ENCODE measurements at places on chromosomes 13 and 19.
A peak's percentile ranks its signal among the peaks of the same experiment; 100 is the strongest.

GRCh38 chr13:113448885-113449692 is 4.2 kb downstream of the ADPRHL1 start:
- DNase-seq = peak; percentile 69

GRCh38 chr13:100195568-100195967 is 106.7 kb downstream of the PCCA start:
- DNase-seq = no peak

- DNase-seq = peak; percentile 39
Measured at GRCh38 chr19:47176627-47177090, 46.0 kb downstream of the SAE1 start.

DNA sequence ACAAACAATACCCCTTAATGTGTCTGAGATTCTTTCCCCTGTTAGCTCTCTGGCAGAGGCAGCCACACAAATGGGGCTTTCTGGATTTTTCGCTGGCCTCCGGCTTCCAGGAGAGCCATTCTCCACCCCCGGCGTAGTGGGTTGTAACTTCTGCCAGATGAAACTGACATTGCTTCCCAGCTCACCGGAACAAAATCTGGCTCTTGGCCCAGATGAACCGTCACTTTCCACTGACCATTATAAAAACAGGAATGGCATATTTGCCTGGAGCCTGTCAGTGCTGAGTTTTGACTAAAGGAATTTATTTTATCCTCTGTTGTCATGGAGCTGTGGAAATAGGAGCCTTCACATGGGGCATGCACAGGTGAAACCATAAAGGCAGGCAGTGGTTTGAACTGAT is 120.6 kb upstream of the GPR12 start:
- DNase-seq = no peak

DNA sequence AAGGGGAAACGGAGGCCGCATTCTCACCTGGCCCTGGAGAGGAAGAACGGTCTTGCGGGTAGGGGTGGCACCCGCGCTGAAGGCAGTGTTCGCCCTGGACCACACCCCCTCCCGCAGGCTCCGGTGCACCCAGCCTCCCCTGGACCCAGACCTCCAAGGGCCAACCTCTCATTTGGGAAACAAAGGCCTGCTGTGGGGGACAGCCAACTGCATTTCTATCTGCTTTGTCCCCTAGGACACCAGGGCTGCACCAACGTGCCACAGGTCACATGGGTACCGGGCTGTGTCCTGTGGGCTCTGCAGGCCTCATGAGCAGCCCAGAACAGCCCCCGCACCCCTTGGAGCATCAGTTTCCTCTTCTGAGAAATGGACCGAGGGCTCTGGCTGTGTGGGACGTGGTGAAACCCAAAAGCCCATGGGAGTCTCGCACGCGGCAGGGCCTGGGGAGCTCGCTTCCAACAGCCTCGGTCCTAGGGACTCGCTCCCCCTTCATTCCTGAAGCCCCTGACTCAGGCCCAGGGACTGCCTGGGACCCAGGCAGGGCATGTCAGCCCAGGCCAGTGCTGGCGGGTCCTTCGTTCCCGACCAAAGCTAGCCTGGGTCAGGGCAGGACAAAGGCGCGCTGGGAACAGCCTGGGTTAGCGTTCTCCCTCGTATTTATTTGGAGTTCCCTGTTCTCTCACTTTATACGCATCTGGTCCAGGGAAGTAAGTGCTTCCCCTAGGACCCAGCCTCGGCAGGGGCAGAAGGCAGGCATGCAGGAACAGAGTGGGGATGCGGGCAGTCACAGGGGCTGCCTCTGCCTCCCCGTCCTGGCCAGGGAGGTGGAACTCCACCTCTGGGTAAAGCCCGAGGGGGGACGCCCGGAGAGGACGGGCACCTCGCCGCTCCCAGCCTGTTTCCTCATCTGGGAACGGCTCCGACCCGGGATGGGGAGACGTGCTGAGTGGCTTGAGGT is 4.6 kb downstream of the TCF3 start:
- no peak for DNase-seq

- DNase-seq = no peak
Measured at GRCh38 chr13:107233541-107233940, 665.6 kb upstream of the ARGLU1 start.

DNA sequence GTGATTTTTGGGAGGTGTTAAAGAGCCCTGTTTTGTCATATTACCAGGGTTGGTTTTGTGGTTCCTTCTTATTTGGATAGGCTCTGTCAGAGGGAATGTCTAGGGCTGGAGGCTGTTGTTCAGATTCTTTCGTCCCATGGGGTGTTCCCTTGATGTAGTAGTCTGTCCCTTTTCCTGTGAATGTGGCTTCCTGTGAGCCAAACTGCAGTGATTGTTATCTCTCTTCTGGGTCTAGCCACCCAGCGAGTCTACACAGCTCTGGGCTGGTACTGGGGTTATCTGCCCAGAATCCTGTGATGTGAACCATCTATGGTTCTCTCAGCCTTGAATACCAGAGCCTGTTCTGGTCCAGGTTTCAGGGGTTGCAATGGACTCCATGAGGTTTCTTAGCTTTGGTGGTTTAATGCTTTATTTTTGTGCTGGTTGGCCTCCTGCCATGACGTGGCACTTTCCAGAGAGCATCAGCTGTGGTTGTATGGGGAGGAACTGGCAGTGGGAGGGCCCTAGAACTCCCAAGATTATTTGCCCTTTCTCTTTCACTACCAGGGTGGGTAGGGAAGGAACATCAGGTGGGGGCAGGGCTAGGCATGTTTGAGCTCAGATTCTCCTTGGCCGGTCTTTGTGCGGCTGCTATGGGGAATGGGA is 78.8 kb downstream of the SPRY2 start:
- no peak for DNase-seq

GRCh38 chr19:8028951-8029491 is 23.5 kb upstream of the CCL25 start:
- DNase-seq = no peak

- DNase-seq = peak; percentile 99
Measured at GRCh38 chr19:42325308-42325895, at the start of gene MEGF8. Gene MEGF8 (plus strand): TSS chr19:42325635. CDS start chr19:42326244, 609 bp downstream.

DNA sequence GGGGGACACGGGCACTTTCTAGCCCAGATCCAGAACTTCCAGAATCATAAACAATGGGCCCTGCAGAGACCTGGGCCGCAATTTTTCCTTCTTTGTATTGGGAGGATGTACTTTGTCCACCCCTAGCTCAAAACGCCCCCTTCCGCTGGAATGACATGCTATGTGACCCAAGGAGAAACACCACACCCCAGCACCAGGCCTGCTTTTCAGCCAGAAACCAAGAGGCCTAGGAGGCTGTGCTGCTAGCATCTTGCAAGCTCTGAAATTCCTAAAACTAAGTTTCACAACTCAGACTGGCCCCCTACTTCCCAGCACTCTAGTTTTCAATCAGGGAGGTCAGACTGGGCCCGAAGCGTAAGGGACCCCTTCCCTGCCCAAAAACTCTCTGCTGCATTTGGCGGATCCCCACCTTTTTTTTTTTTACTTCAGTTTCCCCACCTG is 538 bp downstream of the LSM4 start:
- no peak for DNase-seq

DNA sequence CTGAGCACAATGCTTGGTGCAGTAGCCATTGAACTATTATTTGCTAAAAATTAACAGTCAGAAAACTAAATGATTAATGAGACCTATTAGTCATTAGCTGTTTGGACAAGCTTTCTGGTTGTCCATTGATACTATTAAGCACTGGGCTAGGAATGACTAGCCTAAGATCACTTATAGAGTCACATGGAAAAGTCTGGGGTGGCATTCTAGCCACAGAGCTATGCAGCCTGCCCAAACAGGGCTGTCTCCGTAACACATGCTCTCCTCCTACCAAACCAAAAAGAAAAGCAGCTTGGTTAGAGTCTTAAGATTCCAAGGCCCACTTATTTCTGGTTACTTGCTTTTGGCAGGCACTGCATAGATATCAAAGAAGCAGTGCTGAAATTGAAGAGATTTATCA is 193.5 kb upstream of the NBEA start:
- DNase-seq = no peak

- DNase-seq = no peak
Measured at GRCh38 chr19:34975056-34975455, 11.0 kb upstream of the ZNF792 start.

GRCh38 chr19:51007488-51007887 is 6.1 kb upstream of the KLK8 start:
- DNase-seq = no peak

DNA sequence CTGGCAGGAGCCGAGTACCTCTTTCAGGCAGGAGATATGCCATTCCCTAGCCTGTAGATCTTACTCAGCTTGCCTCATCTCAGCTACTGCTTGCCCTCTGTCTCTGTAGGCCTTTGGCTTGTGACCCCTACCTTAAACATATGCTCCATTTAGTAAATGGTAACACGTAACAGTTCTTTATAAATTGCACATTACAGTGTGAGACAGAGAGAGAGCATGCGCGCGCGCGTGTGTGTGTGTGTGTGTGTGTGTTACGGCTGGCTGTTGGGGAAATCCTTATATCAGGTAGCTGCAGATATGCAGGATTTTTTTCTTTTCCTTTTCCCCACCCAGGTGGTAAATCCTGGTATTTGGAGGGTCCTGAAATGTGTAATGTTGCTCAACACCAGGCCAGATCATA is 4.2 kb downstream of the SPINT2 start:
- no peak for DNase-seq

GRCh38 chr13:33057019-33057780 is 41.0 kb downstream of the KL start:
- no peak for DNase-seq

DNA sequence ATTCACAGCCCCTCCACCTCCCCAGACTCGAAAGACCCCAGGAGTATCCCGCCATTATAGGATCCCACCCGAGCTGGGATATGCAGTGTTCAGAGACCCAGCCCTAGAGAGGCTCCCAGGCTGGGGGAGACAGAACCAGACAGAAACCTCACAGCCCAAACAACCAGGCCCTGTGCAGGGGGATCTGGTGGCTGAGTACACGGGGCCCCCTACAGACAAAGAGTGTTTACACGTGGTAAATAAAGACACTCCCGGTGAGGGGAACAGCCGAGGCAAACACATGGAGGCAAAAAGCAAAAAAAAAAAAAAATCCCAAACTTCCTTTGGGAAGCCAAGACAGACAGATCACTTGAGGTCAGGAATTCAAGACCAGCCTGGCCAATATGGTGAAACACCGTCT is 25.1 kb downstream of the TINCR start:
- no peak for DNase-seq

GRCh38 chr19:8850488-8850887 is 18.3 kb downstream of the MBD3L1 start:
- no peak for DNase-seq

DNA sequence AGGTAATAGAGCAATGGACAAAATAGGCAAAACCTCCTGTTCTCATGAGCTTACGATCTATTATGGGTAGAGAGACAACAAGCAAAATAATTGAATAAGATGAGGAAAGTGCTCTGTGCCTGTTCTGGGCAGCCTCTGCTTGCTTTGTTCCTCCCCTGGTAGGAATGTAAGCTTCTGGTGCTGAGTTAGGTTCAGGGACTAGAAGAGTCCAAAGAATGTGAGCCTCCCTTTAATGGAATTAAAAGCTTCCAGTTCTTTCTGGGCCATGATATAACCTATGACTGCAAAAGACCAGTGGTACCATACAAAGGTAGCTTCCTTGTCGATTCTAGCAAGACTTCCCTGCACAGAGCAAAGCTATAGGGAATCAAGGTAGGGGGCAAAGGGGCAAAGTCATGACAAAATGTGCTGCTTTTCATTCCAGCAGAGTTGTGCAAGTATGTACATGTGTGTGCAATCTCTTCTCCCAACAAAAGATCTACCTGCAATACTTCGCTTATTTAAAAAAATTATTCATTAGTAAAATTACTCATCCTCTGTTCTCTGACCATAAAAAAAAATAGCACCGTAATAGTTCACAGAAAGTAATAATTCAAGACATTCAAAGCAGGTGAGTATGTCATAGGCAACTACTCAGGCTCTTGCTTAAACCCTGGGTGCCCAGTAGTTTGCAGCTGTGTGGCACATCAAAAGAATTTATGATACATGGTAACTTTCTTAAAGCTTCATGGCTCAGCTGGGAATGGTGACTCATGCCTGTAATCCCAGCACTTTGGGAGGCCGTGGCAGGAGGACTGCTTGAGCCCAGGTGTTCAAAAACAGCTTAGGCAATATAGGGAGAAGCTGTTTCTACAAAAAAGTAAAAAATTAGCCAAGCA is 21.4 kb downstream of the ACOD1 start:
- DNase-seq = no peak

DNA sequence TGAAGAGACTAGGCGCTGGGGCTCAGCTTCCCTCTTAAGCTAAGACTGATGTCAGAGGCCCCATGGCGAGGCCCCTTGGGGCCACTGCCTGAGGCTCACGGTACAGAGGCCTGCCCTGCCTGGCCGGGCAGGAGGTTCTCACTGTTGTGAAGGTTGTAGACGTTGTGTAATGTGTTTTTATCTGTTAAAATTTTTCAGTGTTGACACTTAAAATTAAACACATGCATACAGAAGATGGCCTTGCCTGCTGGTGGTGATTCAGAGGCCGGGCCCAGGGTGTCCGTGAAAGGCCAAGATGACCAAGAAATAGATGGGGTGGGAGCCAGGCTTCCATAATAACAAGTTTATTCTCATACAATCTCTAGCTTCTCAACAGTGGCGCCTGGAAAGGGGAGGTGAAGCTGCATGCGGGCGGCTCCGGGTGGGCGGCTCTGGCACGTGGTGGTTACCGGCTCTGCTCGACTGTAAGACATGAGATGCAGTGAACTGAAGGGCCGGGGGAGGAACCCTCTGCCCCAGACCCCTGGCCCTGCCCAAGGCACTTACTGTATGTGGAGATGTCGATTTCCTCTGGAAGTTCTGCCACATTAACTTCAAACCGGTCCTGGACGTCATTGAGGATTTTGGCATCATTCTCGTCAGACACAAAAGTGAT is 10.5 kb downstream of the DDX39A start:
- no peak for DNase-seq

- no peak for DNase-seq
Measured at GRCh38 chr19:33832633-33833032, 36.0 kb downstream of the KCTD15 start.

DNA sequence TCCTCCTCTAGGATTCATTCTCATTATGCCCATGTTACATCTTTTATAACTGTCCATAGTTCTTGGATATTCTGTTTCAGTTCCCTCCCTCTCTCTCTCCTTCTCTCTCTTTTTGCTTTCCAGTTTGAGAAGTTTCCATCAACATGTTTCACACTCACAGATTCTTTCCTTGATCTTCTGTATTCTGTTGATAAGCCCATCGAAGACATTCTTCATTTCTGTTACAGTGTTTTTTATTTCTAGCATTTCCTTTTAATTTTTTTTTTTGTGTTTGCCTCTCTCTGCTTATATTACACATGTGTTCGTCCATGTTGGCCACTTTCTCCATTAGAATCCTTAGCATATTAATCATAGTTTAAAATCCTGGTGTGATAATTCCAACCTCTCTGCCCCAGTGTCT is 68.3 kb downstream of the WTIP start:
- DNase-seq = no peak

GRCh38 chr13:59801107-59801880 is 362.4 kb downstream of the DIAPH3 start:
- DNase-seq = no peak

GRCh38 chr13:29429286-29429900 is 166.1 kb downstream of the SLC7A1 start:
- DNase-seq = no peak
